ENCODE measurements at places on chromosomes 2 and 18.

DNA sequence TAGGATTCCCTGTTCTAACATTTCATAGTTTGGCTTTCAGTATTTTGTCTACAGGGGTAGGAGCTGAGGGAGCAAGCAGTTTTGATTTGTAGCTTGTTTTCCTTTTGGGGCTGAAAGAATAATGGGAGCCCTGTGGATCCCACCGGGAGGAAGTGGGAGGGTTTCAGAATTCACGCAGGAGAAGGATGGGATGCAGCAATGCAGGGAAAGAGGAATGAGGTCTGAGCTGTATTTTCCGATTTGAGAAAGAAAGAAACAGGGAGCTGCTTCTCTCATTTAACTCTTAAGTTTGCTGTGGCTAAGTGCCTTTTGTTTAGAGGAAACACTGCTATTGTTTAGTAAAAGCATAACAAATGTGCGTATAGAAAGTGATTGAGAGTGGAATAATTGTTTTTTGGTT, 141.0 kb downstream of the ADCYAP1 start:
- DNase-seq: peak; percentile 5

DNA sequence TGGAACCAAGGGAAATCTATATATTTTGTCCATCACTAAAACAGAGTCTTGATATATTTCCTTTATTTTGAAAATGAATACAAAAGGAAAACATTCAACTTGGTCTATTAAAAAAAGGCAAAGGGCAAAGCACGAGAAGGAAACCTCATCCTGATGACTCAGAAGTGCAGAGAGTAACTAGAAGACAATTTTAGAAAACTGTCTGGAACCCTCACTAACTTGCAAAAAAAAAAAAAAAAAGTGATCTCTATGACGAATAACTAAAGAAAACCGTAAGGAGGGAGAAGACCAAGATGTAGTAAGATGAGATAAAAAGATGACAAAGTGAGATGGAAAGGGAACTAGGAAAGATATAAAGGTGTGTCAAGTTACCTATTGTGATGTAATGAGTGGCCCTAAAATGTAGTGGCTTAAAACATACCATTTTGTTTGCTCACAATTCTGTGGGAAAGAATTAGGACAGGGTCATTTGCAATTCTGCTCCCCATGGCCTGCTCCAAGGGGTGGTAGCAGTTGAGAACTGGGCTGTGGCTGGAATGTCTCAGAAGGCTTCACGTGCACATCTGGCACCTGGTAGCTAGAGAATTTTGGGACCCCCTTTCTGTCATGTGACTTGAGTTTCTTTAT, 303.0 kb downstream of the DYSF start:
- peak; percentile 51 for DNase-seq

- no peak for DNase-seq
These were observed 143.8 kb upstream of the AQP4 start for GRCh38 chr18:27009293-27009692.

GRCh38 chr2:160315337-160315736, 115.3 kb upstream of the ITGB6 start:
- DNase-seq: peak; percentile 60

GRCh38 chr18:27249933-27250332, 64.8 kb upstream of the CHST9 start:
- no peak for DNase-seq

DNA sequence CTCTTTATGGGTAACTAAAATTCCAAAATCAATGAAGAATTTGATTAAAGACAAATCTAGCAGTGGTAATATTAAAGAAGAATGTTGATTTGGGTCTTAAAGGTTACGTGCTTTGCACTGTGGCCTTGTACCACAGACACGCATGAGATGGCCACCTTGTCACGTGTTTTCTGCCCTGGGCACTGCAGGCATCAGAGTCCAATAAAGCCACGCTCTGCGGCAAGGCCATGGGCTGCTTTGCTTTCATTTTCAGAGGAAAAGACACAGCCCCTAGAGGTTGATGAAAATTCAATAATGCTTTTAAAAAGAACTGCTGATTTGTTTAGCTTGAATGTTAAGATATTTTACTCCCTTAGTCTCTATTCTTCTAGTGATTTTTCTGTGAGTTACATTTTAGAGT, 30.4 kb downstream of the AOX1 start:
- DNase-seq: no peak

Data from fibroblast of lung (primary cell).